Cortex of kidney (tissue), 1 donor: ENCODE measurements at places on chromosomes 13 and 19.

DNA sequence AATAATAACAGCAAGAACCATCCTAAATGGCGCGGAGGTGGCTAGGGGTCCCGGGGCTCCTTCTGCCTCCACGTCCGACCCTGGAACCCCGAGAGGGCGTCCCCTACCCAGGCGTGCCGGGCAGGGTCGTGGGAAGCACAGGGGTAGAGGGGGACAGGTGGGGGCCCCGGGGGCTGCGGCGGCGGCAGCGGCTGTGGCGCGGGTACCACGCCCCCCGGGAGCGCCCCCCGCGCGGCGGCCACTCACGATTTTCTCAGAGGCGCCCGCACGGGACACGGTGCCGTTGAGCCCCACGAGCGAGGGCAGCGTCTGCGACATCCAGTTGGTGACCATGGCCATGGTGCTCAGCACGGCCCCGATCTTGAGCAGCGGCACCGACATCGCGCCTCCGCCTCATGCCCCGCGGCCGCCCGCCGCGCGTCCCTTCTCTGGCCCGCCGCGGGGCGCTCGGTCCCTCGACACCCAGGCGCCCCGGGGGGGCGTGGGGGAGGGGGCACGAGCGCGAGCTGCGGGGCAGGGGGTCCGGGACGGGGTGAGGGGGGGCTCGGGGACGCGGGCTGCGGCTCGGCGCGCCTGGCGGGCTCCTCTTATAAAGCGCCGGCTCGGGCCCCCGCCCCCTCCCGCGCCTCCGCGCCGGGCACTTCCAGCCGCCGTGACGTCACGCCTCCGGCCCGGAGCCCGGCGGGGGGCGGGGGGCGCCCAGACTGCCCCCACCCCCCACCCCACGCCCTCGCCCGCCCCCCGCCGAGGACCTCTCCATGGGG, 22.9 kb downstream of the OLFM2 start:
- DNase-seq = no peak

DNA sequence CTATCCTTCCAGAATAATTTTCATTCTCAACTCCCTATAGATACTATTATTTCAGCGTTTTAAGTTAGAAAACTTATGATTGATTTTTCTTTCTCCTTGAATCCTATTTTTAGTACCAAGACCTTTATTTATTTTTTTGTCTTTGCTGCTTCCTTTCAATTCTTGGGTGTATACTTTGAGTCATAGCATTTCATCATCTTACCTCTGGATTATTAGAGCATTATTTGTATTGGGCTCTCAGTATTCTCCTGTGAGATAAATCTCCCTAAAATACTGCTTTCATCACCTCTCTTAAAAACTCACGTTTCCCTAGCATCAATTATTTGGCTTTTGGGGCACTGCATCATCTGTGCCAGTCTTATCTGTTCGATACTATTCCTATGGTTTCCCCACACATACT, 222.8 kb downstream of the POSTN start:
- no peak for DNase-seq

GRCh38 chr19:16018106-16018755, 58.1 kb upstream of the TPM4 start:
- DNase-seq = no peak

- no peak for DNase-seq
These were observed 3.9 kb downstream of the AP1M2 start for GRCh38 chr19:10583036-10583776.

- no peak for DNase-seq
These were observed 1568.4 kb downstream of the SLITRK5 start for GRCh38 chr13:89239361-89240127.
